ENCODE measurements at places on chromosomes 3 and 15.
A peak's percentile ranks its signal among the peaks of the same experiment; 100 is the strongest.

- DNase-seq = no peak
Observed at GRCh38 chr3:163821841-163822240, 1256.5 kb downstream of the SI start.

DNA sequence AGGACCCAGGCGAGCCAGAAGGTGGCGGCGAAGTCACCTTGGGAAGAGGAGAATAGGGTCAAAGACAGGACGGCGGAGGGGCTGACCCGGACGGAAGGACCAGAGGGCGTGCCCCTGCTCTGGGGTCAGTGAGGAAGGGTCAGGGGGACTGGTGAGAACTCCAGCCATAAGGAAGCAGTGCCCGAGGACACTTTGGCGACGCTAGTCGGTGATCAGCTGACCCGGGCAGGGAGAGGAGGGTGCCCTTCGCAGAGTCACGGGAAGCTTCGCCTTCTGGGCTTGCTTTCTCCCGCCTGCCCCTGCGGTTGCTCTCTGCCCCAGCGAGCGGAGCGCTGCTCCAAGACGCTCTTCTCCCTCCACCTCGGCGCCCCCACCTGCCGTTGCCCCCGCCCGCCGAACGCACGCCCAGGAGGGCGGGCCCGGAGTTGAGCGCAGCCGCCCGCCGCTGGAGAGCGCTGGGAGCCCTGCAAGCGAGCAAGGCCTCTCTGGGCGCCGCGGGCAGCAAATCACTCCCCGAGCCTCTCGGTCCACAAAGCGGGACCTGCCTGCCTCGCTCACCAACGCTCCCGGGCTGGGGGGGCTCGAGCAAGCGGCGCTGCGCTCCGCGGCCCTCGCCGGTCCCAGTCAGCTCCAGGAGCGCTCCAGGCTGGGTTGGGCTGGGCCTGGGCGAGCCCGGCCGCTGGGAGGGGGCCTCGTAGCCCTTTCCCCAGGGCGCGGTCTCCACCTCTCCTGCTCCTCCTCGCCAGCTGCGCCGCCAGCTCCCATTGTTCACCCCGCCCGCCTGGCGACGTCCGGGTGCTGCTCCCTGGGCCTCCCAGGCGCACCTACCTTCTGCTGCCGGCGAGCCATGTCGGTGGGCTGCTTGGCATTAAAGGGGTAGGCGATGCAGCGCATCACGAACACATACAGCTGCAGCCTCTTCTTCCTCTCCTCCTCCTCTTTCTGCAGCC, 1.2 kb downstream of the CADPS start:
- no peak for DNase-seq

- DNase-seq = no peak
Observed at GRCh38 chr3:129421988-129422745, 6.3 kb downstream of the EFCAB12 start.

DNA sequence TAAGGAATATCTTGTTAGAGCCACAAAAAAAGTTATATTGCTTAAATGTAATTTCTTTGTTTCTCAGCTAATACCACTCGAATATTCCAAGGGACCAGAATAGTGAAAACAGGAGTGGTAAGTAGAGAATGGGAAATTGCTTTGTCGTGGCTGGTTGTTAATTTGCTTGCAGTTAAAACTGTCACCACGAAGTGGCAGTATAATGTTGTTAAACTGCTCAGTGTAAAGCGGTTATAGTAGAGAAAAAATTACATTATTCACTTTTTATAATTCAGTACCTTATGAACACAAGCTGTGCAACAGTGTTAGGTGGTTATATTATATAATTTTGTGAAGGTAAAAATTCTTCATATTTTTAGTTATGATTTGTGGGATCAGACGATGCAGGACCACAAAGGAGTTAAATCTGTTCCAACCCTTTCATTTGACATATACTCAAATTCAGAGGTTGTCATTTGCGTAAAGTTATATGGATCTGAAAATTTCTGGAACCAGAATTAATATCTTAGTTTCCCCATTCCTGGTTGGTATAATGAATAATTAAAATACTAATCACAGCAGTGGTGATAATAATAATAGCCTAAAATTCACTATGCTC, 171.8 kb downstream of the FEZF2 start:
- DNase-seq = no peak

GRCh38 chr3:148992027-148992634, 791 bp downstream of the GYG1 start:
- no peak for DNase-seq

GRCh38 chr3:150515210-150515609, 31.1 kb downstream of the SERP1 start:
- DNase-seq = no peak

GRCh38 chr3:5846261-5846660, 658.8 kb downstream of the EDEM1 start:
- no peak for DNase-seq

- DNase-seq = no peak
Observed at GRCh38 chr3:111737047-111737705, 121.9 kb upstream of the PHLDB2 start.

DNA sequence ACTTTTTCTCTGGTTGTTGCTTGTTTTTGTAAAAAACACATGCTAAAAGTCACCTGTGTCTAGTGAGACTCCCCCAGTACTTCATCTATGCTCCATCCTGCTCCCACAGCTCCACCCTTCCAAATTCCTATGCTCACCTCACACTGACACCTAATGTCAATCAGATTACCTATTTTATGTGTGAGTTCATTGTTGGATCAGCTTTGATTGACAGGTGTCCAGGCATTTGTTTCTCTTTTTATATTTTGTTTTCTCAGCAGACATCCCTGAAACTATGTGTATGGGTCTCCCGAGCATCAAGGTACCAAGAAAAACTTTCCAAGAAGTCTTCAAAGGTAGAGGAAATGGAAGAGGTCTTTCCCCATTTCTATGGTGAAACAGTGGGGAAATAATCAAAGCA, 13.4 kb downstream of the RFTN1 start:
- no peak for DNase-seq

- no peak for DNase-seq
Observed at GRCh38 chr3:66592016-66592761, 91.4 kb upstream of the LRIG1 start.

DNA sequence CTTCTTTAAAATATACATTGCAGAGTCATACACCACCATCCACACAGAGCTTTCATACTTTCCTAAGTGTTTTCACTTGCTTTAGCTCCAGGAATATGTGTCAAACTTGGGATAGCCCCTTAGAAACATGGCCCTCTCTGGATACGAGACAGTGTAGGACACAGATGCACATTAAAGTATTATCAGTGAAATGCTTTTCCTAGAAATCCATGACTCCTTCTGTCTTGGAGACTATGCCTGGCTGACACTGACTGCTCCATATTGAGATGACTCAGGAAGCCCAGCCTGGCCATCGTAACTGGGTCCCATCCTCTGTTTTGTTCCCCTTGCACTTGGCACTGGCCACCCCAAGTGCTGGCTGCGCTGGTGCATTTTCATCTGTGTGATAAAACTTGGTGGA, 204.8 kb downstream of the PDZRN3 start:
- no peak for DNase-seq

DNA sequence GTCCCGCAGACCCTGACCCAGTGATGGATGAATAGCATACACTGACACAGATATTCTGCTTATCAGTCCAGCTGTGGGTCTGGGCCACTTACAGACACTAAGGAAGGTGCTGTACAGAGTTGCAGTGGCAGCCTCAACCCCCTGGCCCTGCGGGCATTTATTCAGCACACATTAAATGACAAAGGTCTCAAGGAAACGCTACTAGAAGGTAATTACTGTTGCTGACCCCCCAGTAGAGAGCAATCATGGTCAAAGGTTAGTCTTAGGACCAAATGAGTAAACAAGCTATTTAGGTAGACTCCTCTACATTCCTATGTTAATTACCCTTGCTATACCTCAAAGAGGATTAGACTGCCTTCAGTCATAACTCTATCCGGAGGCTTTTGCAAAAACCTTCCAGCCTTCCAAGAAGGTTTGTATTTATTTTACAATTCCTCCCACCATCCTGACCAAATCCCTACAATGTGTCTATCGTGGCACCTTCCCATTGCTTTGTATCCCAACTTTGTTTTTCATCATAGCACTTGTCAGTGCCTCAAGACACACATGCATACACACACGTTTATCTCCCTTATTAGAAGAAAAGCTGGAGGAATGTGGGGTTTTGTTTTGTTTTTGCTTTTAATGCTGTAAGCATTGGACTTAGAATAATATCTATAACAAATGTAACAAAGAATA, 227.9 kb downstream of the PYDC2 start:
- no peak for DNase-seq

DNA sequence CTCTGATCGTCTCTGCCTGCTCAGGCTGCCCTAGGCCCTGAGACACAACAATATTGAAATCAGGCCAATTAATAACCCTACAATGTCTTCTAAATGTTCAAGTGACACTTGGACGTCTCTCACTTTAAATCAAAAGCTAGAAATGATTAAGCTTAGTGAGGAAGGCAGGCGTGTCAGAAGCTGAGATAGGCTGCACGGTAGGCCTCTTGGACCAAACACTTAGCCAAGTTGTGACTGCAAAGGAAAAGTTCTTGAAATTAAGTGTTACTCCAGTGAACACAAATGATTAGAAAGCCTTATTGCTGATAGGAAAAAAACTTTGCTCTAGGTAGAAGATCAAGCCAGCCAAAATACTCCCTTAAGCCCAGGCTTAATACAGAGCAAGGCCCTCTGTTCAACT, 2.2 kb downstream of the HPS3 start:
- DNase-seq = no peak

DNA sequence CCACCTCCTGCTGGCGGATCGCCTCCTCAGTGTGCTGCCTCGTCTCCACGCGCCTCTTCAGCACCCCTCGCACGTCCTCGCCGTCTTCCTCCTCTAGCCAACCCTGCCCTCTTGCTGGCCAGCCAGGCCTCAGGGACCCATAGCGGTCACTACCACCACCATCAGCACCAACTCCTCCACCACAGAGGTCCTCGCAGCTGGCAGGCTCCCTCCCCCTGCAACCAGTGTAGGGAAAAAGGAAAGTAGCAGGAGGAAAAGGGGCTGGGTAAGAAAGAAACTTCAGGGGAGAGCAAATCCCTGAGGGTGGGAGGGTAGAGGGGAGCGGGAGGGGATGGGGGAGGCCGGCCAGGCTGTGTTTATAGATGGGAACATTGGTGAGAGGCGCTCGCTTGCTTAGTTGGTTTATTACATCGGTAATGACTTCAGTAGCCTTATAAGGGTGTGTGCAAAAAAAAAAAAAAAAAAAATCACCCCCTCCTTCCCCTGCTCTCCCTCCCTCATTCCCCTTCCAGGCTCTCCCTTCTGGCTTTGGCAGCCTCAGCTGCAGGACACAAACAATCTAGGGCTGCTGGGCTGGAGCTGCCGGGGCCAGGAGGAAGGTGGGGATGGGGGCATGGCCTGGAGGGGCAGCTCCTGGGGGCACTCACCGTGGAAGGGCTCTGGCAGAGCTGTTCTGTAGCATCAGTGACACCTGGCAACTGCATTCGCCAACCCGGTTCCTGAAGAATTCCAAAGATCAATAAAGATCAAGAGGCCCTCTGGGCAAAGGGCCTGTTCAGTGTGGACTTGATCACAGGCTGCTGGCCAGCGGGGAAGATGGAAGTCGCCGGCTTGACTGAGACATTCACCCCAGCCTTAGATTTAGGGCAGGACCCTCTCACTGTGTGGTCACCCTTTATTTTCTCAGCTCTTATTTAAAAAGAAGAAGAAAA, 116.2 kb upstream of the HACD2 start:
- DNase-seq = no peak

DNA sequence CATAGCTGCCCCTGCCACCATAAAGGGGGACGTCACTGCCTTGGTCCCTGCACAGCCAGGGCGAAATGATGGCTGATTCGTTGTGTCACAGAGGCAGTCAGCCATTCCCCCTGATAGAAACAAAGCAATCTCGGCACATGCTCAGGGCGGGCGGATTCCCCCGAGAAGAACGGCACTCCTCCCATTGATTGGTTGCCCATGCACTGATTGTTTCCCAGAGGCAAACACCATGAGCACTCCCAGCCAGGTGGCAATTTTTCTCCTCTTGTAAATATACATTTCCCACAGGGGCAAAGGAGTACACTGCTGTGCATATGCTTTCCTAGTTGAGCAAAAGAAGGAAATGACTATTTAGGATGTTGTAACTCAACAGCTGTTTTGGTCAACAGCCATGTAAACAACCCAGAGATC, 56.5 kb downstream of the KY start:
- no peak for DNase-seq

DNA sequence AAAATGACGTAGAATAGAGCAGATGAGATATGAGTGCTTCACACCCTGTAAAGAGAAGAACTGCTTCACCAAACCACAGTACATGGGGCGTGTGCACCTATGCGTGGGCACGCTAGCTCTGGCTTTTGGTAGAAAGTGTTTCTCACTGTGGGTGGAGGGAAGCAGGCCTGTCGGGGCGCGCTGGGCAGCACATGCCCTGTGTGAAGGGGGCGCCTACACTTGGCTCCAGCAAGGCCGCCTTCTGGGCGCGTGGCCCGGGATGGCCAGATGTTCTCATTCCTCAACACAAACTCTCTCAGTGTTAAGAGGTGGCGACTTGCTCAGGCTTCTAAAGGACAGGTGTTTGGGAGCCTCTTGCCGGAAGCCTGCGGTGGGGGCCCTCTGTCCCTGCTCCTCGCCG, 90.0 kb downstream of the FBLN2 start:
- DNase-seq = no peak

- DNase-seq = no peak
Observed at GRCh38 chr3:40713795-40714194, 189.0 kb downstream of the ZNF621 start.

DNA sequence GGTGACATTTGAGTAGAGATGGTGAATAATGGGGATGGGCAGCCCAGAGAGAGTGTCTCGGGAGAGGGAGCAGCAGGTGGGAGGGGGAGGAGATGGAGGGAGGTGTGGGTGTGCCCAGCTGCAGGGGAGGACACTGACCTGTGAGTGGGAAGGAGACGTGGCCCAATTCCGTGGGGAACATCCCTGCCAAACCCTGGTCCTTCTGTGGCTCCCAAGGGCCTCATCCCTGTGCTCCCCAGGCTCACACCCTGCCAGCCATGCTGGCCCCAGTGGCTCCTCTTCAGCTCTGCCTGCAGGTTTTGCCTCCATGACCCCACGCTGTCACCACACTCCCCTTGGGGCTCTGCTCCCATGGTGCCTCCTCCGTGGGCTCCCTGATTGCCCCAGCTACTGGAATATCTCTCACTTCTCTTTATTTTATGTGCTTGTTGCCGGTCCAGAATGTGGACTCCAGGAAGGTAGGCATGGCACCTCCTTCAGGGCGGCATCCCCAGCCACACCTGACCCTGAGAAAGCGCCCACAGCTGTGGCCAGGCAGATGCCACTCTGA, 7.0 kb downstream of the CFAP100 start:
- no peak for DNase-seq

GRCh38 chr15:94576889-94577533, 345.6 kb downstream of the MCTP2 start:
- DNase-seq = peak; percentile 7

DNA sequence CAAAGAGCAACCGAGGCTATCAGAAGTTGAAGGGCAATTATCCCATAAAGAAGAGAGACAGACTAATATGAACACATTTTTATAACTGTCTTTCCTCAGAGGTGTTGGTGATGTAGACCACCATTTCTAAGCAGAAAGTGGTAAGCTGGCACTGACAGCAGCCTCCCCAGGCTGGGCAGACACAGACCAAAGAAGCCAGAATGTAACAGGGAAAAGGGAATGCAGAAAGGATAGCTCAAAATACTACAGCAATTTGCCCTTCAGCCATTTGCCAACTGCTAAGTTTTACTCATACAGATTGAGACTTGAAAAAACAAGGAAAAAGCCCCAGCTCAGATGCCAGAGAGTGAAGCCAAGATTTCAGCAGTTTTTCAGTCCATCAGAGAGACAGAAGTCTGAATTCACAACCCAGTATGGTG, 73.5 kb upstream of the ABI3BP start:
- DNase-seq = no peak

Data from stimulated activated naive CD4-positive, alpha-beta T cell treated with Interleukin-2 at 50 U/mL for 16 hours (primary cell).